Cardiac septum (tissue), 1 donor: ENCODE measurements at places on chromosomes 2 and 18. TPM values are rescaled to one million over a fixed set of nuclear protein-coding genes. Genes with fewer than 3 reads are reported as not detected.

ZSWIM2 gene
- not detected for total RNA-seq

ERFE gene
- 0.62 TPM for total RNA-seq

DLGAP1 gene
- total RNA-seq: 6.5 TPM

CFAP53 gene
- total RNA-seq: 0.48 TPM

ASB18 gene
- total RNA-seq: 44.4 TPM

FMNL2 gene
- 6.2 TPM for total RNA-seq

ANO7 gene
- total RNA-seq: 3.4 TPM

CAPN10 gene
- total RNA-seq: 24.3 TPM

BOLL gene
- not detected for total RNA-seq

ALKAL2 gene
- total RNA-seq: 2.7 TPM

RGPD3 gene
- 0.08 TPM for total RNA-seq

GKN2 gene
- not detected for total RNA-seq

TPO gene
- 11.8 TPM for total RNA-seq

SULT1C2 gene
- total RNA-seq: 0.97 TPM

MYO1B gene
- 20.8 TPM for total RNA-seq

NEURL3 gene
- total RNA-seq: not detected

FIGN gene
- 16.4 TPM for total RNA-seq

TEX44 gene
- total RNA-seq: not detected

LOXHD1 gene
- 0.48 TPM for total RNA-seq

KCNJ13 gene
- total RNA-seq: not detected

PDCL3 gene
- total RNA-seq: 26.7 TPM

HJURP gene
- total RNA-seq: not detected

MYO3B gene
- total RNA-seq: 0.05 TPM

KCNG2 gene
- total RNA-seq: 0.32 TPM

ARL4C gene
- 1.7 TPM for total RNA-seq

CD8B2 gene
- total RNA-seq: not detected

PLCD4 gene
- total RNA-seq: 0.67 TPM

INHA gene
- 0.59 TPM for total RNA-seq

CCDC68 gene
- total RNA-seq: 4.1 TPM

SLC35F6 gene
- total RNA-seq: 18.6 TPM

UPP2 gene
- total RNA-seq: not detected

NOTO gene
- total RNA-seq: not detected

IL1RL2 gene
- 0.35 TPM for total RNA-seq

TSPYL6 gene
- total RNA-seq: 0.11 TPM

INO80B gene
- 18.0 TPM for total RNA-seq

IL1F10 gene
- not detected for total RNA-seq

REG3G gene
- total RNA-seq: not detected

SEMA4F gene
- total RNA-seq: 3.0 TPM

LYPD6B gene
- not detected for total RNA-seq

GCKR gene
- total RNA-seq: not detected

PROKR1 gene
- total RNA-seq: 0.08 TPM

RBM43 gene
- total RNA-seq: 1.5 TPM

SPATA3 gene
- total RNA-seq: not detected

IL1R1 gene
- 27.7 TPM for total RNA-seq

RNASEH1 gene
- 21.4 TPM for total RNA-seq

CRYGD gene
- total RNA-seq: not detected

SERPINB10 gene
- not detected for total RNA-seq

CRYBA2 gene
- total RNA-seq: not detected

CDK15 gene
- 0.22 TPM for total RNA-seq

PJVK gene
- 1.6 TPM for total RNA-seq

RAB27B gene
- total RNA-seq: 0.08 TPM

SLC11A1 gene
- total RNA-seq: 6.4 TPM

SCG2 gene
- total RNA-seq: 0.97 TPM

KIAA2012 gene
- total RNA-seq: not detected

C18orf54 gene
- 1.4 TPM for total RNA-seq

CIDEA gene
- total RNA-seq: 0.40 TPM

USP34 gene
- total RNA-seq: 73.2 TPM

STPG4 gene
- total RNA-seq: not detected

CSRNP3 gene
- 2.9 TPM for total RNA-seq

BOLA3 gene
- 69.5 TPM for total RNA-seq
